ENCODE measurements at places on chromosomes 4 and X. TPM values are rescaled to one million over a fixed set of nuclear protein-coding genes. Genes with fewer than 3 reads are reported as not detected.

WFS1 gene
- total RNA-seq, result 66.1 TPM

AWAT2 gene
- total RNA-seq, result not detected

ARHGAP4 gene
- total RNA-seq, result 36.0 TPM

GRCh38 chr4:61838072-61838471 lies 637.9 kb downstream of the ADGRL3 start:
- DNase-seq, result no peak
- no peaks in the 10 kb centered on the region for H3K27me3 ChIP-seq
- H3K4me3 ChIP-seq, result no peak overlapping the region
- H3K4me1 ChIP-seq, result no peaks in the 10 kb centered on the region

GRCh38 chr4:153530284-153530999 lies 64.3 kb downstream of the TMEM131L start:
- H3K27ac ChIP-seq, result no peak overlapping the region
- H3K27me3 ChIP-seq, result no peaks in the 10 kb centered on the region
- H3K4me3 ChIP-seq, result no peak overlapping the region
- no peaks in the 10 kb centered on the region for H3K36me3 ChIP-seq

DNA sequence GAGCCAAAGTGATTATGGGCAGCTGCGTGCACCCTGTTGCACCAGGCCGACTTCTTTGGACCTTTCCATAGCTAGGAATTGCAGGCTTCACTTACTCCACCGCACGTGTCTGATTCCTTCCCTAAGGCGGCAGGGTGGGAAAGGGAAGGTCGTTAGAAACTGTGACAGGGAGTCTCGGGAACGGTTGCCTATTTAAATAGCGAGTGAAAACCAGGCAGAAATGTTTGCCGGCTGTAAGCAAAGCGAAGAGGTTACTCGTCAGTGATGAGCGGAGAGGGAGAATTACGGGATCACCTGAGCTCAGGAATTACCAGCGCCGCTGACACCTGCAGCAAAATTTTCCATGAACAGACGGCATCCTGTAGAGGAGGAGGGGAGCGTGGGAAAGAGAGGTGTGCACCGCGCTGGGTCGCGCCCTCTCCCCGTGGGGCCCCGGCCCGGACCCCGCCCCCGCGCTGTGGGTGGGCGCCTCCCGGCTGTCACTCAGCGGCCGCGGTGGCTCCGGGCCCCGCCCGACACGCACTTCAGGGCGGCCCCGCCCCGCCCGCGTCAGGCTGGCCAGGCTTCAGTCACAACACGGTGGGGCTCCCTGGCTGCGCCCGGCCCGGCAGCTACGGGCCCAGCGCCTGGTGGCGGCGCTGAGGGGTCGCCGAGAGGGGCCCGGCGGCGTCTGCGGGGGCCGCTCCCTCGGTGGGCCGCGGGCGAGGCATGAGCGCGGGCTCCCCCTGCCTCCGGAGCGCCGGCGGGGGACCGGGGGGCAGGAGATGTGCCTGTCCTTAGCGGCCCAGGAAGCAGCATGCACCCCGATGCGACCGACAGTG lies at the start of gene SNX25:
Gene SNX25, plus strand, starts transcription at position 568 of the 821 bp plus-strand sequence. Its CDS starts 229 bp downstream, at position 797.
- H3K4me3 ChIP-seq, result peak within 1 kb of the TSS; percentile 96
- DNase-seq, result peak; percentile 91
- H3K27ac ChIP-seq, result peak within 1 kb of the TSS; percentile 90
- no peaks in the 10 kb centered on the region for H3K36me3 ChIP-seq
- no peaks in the 10 kb centered on the region for H3K27me3 ChIP-seq

DNA sequence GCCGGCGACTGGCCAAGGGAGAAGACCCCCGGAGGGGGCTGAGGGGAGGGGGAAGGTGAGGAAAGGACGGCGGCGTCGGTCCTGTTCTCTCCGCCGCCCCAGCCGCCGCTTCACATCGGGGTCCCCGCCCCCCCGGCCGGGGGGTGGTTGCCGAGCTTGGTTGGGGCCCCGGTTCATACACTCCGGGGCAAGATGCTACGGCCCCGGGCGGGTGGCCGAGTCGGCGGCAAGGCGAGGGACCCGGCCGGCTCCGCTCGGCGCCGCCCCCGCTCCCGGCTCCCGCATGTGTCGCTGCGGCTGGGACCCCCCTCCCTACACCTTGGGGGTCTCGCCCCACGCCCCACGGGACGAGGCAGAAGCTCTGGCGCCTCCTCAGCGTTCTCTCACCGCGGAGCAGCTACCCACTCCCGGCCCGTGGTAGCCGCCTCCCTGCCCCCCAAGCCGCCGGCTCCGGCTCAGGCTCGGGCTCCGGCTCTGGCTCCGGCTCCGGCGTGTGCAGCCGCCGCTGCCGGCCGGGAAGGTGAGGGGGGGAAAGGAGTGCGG lies 461 bp downstream of the FBXW7 start:
- no peak overlapping the region for H3K27ac ChIP-seq
- no peaks in the 10 kb centered on the region for H3K27me3 ChIP-seq
- H3K4me3 ChIP-seq, result peak overlapping the region; percentile 94
- no peaks in the 10 kb centered on the region for H3K4me1 ChIP-seq
- DNase-seq, result peak; percentile 52

GRCh38 chr4:99845708-99846469 lies 29.3 kb downstream of the DAPP1 start:
- DNase-seq, result no peak
- no peaks in the 10 kb centered on the region for H3K36me3 ChIP-seq
- no peaks in the 10 kb centered on the region for H3K27me3 ChIP-seq
- H3K27ac ChIP-seq, result no peak overlapping the region
- no peak overlapping the region for H3K4me3 ChIP-seq

DNA sequence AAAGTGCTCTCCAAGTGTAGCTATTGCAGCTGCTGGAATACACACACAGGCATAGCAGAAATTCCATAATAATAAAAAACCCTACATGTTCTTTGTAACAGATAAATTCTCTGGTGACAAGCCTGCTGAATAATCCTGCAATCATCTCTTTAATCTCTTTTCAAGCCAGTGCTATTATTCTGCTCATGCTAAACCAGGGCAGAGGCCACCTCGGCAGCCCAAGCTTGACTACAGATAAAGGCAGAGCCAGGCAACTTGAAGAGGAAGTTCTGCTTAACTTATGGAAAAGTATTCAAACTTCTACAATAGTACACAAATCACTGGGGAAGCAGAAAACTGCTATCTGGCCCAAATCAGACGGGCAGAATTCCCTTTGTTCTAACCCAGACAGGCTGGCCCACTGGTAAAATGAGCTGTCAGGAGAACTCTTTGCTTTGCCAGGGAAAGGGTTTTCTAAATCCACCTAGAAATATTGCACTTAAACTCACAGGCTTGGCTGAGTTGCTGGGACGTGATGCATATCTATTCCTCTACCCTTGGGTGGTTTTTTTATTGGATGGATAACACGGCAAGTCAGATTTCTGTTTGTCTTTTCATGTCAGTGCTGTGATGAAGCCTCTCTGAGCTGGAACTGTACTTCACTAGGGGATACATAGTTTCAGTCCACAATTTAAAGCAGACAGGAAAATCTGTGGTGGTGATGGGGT lies 70.5 kb downstream of the GATB start:
- no peaks in the 10 kb centered on the region for H3K36me3 ChIP-seq
- H3K27ac ChIP-seq, result no peak overlapping the region
- H3K4me3 ChIP-seq, result no peak overlapping the region

DNA sequence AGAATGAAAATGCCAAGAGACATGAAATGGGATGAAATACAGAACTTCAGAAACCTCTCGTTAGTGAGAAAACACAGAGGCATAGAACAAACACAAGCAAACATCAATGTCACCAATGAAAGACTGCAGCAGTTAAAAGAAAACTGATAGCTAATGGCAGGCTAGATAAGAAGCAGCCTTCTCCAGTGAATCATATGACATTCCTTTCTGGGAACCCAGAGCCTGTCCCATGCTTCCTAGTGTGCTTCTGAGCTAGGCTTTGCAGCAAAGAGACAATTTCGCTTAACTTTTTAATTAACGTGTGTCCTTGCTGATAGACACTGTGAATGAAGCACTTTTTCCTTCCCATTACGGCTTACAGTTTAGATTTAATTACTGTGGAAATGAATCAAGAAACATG lies 444.6 kb downstream of the IL15 start:
- no peak overlapping the region for H3K27ac ChIP-seq
- DNase-seq, result no peak
- no peak overlapping the region for H3K4me3 ChIP-seq
- H3K27me3 ChIP-seq, result no peaks in the 10 kb centered on the region
- H3K36me3 ChIP-seq, result no peaks in the 10 kb centered on the region
- H3K4me1 ChIP-seq, result no peaks in the 10 kb centered on the region

- H3K36me3 ChIP-seq, result no peaks in the 10 kb centered on the region
- DNase-seq, result no peak
- H3K27me3 ChIP-seq, result no peaks in the 10 kb centered on the region
Observed at GRCh38 chr4:36494016-36494415, 212.6 kb downstream of the DTHD1 start.

DNA sequence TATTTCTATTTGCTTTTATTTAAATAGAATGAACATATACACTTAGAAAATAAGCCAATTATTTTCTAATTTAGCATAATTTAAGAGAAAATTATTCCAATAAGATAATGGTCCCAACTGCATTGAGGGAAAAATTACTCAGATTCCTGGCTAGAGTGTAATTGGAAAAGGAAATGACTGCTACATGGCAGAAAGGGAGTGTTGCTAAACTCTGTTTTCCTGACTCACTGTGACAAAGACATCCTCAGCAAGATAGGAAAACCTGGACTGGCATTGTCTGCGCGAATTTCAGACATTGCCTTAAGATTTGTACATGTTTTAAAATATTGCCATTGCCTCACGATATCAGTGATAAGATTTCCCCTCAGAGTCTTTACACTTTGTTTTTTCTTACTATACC lies 8.2 kb downstream of the TNIP3 start:
- no peaks in the 10 kb centered on the region for H3K36me3 ChIP-seq
- H3K27ac ChIP-seq, result no peak overlapping the region
- DNase-seq, result no peak

DNA sequence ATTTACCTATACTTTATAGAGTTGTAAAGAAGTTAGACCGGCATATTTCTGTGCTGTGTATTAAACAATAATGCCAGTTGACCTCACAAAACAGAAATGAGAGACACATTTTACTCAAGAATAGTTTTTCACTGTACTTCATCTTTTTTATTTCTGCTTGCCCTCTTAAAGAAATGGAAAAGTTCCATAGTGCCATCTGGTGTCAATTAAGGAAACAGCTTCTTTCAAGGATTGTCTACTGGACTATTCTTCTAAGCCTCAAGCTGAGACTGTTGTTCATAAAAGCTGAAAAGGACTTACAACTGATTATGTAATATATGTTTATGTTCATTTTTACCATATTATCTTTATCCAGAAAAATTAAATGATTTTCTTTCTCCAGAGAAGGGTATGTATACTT lies 1523.7 kb downstream of the ARAP2 start:
- H3K27me3 ChIP-seq, result no peaks in the 10 kb centered on the region
- no peak for DNase-seq
- no peaks in the 10 kb centered on the region for H3K36me3 ChIP-seq

- no peaks in the 10 kb centered on the region for H3K36me3 ChIP-seq
- no peak for DNase-seq
- no peak overlapping the region for H3K27ac ChIP-seq
- H3K4me1 ChIP-seq, result no peaks in the 10 kb centered on the region
- H3K27me3 ChIP-seq, result no peaks in the 10 kb centered on the region
- H3K4me3 ChIP-seq, result no peak overlapping the region
Observed at GRCh38 chrX:3738509-3738908, 25.1 kb upstream of the PRKX start.

DNA sequence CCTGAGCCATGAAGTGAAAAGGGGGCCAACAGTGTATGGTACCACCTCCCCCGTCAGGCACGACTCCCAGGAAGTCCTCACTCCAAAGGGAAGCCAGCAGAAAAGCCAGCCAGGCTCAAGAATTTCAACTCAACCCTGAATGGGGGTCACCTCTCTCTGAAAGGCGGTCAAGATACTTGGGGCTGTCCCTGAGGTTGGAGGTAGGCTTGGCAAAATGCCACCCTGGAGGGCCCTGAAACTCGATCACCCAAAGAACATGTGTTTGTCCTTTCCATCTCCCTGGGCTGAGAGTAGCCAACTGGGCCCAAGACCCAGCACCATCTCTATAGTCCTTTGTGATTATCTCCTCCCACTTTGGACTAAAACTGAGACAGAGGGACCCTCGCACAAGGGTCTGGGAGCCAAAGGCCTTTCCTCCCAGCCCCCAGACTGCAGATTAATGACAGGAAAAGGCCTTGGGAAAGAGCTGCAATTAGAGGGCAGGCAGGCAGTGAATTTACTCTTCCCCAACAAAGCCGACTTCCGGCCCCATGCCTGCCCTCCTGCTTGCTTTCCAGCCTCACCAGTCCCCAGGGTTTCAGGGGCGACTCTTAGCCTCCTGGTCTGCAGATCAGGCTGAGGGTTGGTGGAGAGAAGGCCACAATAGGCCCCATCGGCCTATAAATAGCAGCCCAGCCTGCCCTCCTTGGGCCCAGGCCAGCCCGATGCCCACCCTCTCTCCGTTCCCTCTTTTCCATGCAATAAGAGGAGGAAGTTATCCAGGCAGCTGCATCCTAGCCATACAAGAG lies 5.6 kb downstream of the SASH3 start:
- H3K4me1 ChIP-seq, result no peaks in the 10 kb centered on the region
- no peaks in the 10 kb centered on the region for H3K27me3 ChIP-seq
- peak; percentile 49 for DNase-seq
- no peak overlapping the region for H3K27ac ChIP-seq
- H3K36me3 ChIP-seq, result no peaks in the 10 kb centered on the region

DNA sequence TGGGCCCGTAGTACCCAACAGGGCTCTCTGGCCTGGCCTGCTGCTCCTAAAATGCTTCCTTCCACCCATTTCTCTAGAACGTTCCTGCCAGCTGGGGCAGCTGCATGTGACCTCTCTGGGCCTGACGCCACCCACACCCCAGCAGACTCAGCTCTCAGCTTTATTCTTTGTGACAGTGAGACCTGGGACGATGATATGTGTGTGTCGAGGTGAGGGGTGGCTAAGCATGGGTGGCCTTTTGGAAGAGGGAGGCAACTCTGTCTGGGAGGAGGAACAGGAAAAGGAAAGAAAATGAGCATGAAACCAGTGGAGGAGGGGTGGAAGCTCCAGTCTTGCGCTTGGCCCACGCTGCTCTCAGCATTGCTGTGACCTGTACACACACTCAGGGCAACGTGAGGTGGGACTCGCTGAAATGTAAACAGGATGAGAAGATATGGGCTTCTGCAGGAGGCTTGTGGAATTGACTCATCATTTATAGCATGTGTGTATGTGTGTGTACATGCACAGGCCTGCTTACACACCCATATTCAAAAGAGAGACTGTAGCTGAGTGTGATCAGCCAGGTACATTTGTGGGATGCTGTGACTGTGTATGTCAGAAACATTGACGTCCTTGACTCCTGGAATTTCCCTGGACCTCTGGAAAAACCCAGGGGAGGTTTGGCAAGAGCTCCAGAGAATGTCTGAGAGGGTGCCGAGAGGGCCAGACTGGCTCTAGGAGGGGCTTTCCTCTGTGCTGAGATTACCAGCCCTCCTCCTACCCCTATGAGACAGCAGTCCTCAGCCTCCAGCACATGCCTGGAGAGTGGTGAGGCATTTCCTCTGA lies 137.9 kb downstream of the PJA1 start:
- no peaks in the 10 kb centered on the region for H3K27me3 ChIP-seq
- no peak overlapping the region for H3K4me3 ChIP-seq
- no peak overlapping the region for H3K27ac ChIP-seq
- no peak for DNase-seq

Measured in aorta (tissue), 5 donors.